ENCODE measurements at places on chromosomes 16 and 17.

GRCh38 chr17:77786740-77787505 is 171.6 kb upstream of the TNRC6C start:
- DNase-seq = no peak

- DNase-seq = no peak
Measured at GRCh38 chr17:1461198-1461944, 5.3 kb upstream of the CRK start.

DNA sequence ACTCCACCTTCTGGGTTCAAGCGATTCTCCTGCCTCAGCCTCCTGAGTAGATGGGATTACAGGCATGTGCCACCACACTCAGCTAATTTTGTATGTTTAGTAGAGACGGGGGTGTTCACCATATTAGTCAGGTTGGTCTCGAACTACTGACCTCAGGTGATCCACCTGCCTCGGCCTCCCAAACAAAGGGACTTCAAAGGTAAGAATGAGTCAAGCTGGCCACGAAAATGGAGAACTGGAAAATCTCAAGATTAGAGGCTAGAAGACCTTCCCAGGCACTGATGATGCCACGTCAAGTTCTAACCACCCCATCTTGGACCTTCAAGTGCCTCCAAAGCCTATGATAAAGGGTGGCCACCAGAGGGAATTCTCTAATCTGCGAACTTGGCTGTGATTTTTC is 1.3 kb upstream of the CCL15 start:
- DNase-seq = no peak

- DNase-seq = no peak
Measured at GRCh38 chr17:78736526-78737079, 45.5 kb downstream of the CYTH1 start.

DNA sequence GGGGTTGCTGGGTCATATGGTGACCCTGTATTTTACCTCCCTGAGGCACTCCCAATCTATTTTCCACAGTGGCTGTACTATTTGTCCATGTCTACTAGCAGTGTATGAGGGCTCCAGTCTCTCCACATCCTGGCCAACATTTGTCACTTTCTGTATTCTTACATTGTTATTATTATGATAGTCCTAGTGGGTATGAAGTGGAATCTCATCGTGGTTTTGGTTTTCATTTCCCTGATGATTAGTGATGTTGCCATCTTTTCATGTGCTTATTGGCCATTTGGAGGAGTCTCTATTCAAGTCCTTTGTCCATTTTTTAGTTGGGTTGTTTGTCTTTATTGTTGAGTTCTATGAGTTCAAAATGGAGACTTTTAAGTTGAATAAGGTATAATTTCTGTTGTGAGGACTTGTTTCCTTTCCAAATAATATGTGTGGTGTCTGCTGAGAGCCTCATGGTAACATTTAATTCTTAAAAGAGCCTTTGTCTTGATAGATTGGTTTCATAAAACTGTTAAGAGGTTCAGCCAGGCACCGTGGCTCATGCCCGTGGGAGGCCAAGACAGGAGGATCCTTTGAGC is 108.2 kb downstream of the RPTOR start:
- no peak for DNase-seq

GRCh38 chr16:57658130-57658877 is 9.8 kb upstream of the ADGRG3 start:
- DNase-seq = no peak

- DNase-seq = peak; percentile 52
Measured at GRCh38 chr16:53457670-53458069, 23.4 kb downstream of the RBL2 start.

- DNase-seq = no peak
Measured at GRCh38 chr17:67008101-67008500, 36.3 kb upstream of the CACNG1 start.

DNA sequence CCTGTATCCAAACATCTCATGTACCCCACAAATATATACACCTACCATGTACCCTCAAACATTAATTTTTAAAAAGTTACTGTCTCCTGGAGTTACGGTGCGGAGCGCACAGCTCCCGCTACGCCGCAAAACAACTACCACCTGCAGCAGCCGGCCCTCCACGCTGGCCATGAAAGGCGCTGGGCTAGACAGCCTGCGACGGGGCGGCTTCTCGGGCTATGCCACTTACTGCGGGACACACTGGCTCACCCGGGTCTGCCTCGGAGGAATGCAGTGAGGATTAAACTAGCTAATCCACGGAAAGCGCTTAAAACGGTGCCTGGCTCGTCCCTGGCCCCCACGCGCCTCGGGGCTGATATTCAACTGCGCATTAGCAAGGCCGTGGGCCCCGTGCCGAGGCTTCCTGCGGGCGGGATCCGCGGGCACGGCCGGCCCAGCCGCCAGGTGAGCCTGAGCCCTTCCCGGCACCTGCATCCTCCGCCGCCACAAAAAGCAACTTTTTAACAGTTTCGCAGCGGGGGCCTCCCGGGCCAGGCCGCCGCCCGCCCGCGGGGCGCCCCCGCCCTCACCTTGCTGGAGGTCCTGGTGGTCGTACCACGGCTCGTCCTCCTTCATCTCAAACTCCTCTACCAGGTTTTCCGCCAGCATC is 633 bp downstream of the CDR2 start:
- no peak for DNase-seq

DNA sequence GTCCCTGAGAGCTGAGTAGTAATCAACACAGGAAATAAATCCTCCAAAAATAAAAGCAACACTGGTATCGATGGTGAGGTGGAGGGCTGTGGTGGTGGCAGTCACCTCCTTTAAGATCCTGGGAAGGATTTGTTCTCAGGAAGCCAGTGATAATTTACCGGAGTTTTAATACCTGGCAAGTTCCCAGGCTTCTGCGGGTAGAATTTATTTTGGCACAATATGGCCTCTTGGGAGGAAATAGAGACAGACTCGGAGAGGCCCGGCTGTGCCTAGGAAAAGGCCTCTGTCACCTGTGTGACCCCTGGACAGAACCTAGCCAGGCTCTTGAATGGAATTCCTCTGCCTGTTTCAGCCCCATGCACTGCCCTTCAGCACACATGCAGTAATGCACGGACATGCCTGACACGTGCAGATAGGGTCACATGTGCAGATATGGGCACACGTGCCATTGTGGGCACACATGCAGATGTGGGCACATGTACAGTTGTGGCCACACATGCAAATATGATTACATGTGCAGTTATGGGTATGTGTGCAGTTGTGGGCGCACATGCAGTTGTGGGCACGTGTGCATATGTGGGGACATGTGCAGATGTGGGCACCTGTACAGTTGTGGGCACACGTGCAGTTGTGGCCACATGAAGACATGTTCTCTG is 33.5 kb downstream of the MGAT5B start:
- DNase-seq = no peak

DNA sequence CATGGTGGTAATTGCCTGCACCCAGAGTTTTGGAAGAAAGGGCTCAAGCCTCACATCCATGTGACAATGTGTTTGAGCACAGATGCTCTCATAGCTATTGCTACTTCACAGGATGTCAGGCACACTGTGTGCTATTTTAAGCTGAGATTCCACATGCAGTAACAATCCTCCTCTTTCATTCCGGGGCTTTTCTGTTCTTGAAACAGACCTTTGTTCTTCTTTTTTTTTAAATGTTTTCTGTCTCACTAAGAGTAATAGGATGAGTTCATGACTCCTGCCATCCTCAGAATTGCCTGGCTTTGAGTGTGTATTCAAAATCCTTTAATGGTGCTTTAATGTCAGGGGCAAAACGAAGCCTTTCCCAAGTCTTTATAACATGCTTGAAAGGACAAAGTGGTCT is 198.9 kb downstream of the ABCC12 start:
- no peak for DNase-seq

- DNase-seq = no peak
Measured at GRCh38 chr16:66064801-66065530, 301.5 kb upstream of the CDH5 start.

GRCh38 chr16:4917117-4917516 is 19.8 kb downstream of the PPL start:
- DNase-seq = no peak

GRCh38 chr17:14332331-14332730 is 31.4 kb downstream of the HS3ST3B1 start:
- DNase-seq = no peak

GRCh38 chr16:56336711-56337110 is 88.6 kb downstream of the AMFR start:
- no peak for DNase-seq

- DNase-seq = peak; percentile 71
Measured at GRCh38 chr17:7436556-7437368, 1.5 kb downstream of the TMEM102 start.

DNA sequence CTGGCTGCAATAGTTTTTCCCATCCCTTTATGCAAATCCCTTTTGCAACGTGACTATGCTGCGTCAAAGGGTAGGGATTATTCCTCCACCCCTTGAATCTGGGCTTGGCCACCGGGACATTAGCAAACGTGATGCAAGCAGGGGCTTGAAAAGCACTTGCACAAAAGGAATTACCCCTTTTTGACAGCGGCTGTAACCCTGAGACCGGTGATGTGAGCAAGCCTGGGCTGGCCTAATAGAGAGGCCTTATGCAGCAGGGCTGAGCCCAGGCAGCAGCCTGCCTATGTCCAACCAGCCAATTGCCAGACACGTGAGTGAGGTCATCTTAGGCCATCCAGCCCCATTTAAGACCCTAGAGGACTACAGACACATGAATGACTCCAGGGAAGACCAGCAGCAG is 30.4 kb upstream of the PAFAH1B1 start:
- no peak for DNase-seq

- no peak for DNase-seq
Measured at GRCh38 chr16:54582631-54583250, 296.2 kb upstream of the IRX3 start.

GRCh38 chr16:87201052-87201451 is 116.1 kb downstream of the C16orf95 start:
- no peak for DNase-seq

GRCh38 chr16:50838885-50839284 is 97.0 kb downstream of the CYLD start:
- DNase-seq = no peak

GRCh38 chr16:86297866-86298757 is 212.2 kb upstream of the FOXF1 start:
- no peak for DNase-seq

DNA sequence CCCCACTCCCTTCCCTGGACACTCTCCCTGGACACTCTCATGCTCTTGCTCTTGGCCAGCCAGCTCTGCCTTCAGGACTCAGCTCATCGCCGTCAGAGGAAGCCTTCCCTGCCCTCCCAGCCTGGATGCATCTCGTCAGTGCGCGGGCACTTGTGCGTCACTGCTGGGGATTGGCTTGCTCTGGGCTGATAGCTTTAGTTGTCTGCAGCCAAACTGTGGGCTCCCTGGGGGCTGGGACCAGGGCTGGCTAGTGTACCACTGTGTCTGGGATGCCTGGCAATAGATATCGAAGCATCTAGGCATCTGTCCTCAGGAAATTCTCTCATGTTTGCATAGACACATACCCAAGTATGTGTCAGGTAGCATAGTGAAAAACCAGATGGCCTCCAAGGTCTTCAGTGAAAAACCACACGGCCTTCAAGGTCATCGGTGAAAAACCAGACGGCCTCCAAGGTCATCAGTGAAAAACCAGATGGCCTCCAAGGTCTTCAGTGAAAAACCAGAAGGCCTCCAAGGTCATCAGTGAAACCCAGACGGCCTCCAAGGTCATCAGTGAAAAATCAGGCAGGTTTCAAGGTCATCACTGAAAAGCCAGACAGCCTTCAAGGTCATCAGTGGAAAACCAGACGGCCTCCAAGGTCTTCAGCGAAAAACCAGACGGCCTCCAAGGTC is 72.0 kb downstream of the CMIP start:
- no peak for DNase-seq

GRCh38 chr17:18921912-18922451 is 30.0 kb upstream of the SLC5A10 start:
- no peak for DNase-seq

DNA sequence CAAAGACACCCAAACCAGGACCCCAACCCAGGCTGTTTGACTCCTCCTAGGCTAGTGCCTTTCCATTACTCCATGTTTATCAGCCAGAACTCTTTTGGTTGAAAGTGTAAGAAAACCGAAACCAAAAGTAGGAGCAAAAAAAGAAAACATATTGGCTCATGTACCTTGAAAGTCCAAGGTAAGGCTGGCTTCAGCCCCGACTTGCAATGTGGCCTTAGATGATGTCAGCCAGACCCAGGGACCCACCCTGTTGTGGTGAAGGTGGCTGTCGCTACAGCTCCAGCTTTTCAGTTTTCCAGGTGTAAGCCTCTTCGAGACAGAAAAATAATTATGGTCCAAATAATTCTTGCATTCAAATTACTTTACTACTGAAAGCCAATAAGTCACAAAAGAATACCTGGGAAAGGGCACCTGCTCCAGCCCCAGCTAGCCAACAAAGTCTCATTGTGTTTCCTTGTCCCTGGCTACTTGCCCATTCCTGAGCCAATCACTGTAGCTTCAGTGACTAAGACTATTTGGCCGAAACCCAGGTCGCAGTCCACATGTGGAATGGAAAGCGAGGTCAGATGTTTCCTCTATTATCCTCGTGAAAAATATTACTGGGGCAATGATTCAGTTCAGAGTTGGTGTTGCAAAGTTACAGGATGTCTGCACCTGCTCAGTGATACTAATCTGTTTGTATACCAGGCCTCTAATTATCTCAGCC is 20.7 kb downstream of the DNAH9 start:
- no peak for DNase-seq

DNA sequence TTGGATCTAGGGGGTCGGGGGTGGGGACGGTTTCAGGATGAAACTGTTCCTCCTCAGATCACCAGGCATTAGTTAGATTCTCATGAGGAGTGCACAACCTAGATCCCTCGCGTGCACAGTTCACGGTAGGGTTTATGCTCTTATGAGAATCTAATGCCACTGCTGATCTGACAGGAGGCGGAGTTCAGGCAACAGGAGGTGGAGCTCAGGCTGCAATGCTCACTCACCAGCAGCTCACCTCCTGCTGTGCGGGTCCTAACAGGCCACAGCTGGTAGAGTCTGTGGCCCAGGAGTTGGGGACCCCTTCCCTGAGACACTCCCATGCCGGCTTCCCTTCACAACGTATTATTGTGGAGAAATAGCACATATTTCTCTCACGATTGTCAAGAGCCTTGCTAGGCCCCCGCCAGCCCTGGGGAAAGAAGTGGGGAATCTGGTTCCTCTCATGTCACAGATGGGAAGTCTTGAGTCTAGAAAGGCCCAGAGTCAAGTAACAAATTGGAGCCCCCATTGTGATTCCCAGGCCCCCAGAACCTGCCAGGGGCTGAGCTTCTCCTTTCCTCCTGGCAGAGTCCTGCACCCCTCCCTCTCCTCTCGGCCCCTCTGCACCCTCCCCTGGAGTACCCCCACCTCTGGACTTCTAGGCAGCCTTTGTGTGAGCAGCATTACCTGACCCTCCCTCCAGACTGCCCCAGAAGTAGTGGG is 6.1 kb upstream of the KRT14 start:
- DNase-seq = no peak

DNA sequence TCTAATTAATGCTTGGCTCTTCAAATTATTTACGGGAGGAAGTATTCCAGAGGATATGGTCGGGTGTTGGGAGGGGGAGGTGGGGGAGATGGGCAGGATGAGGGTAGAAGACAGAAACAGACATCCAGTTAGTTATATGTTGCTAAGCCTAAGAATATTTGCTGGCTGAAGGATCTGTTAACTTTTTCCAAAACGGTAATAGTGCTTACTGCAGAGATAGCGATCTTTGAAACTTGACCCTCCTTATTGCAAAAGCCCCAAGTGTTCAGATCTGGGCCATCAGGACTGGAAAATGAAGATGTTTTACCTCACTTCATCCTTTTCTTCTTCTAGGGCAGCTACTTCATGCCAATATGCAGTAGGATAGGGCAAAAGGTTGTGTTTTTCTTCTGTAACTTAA is 27.0 kb upstream of the MMD start:
- DNase-seq = no peak

- DNase-seq = no peak
Measured at GRCh38 chr17:7416323-7416722, 3.8 kb upstream of the SPEM1 start.

Measured in stimulated activated CD4-positive, alpha-beta T cell treated with anti-CD3 and anti-CD28 coated beads, Interleukin-1b, Interleukin-23, amount 100 ng/mL, for 4 hours (primary cell).